Activated T-helper 17 cell treated with anti-CD3 and anti-CD28 coated beads, Interleukin-2, amount 50 U/mL, for 72 hours (primary cell): ENCODE measurements at places on chromosomes 6 and 20.

- ATAC-seq = no peak
Measured at GRCh38 chr6:110699780-110700179, 115.5 kb downstream of the CDK19 start.

GRCh38 chr20:61933481-61933950 is 132.2 kb downstream of the TAF4 start:
- no peak for ATAC-seq

DNA sequence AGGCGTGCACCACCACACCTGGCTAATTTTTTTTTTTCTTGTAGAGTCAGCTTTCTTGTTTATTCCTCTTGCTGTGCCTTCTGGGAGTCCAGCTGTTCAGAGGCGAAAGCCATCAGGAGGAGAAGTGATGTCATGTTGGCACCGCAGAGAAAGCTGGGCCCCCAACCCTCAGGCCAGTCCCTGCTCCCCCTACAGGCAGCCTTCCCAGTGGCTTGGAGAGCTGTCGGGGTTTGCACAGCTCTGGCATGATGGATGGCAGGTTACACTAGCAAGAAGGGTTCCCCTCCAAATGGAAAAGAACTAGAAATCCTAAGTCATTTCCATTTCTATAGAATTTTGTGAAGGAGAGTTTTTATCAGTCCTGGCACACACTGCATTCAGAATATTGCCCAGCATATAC is 72.6 kb downstream of the C6orf52 start:
- ATAC-seq = no peak

GRCh38 chr6:164208371-164208770 is 793.9 kb downstream of the QKI start:
- no peak for ATAC-seq

- peak; percentile 31 for ATAC-seq
Measured at GRCh38 chr6:149319422-149319821, 1.9 kb downstream of the TAB2 start.

GRCh38 chr6:84921891-84922290 is 157.5 kb upstream of the TBX18 start:
- ATAC-seq = no peak

DNA sequence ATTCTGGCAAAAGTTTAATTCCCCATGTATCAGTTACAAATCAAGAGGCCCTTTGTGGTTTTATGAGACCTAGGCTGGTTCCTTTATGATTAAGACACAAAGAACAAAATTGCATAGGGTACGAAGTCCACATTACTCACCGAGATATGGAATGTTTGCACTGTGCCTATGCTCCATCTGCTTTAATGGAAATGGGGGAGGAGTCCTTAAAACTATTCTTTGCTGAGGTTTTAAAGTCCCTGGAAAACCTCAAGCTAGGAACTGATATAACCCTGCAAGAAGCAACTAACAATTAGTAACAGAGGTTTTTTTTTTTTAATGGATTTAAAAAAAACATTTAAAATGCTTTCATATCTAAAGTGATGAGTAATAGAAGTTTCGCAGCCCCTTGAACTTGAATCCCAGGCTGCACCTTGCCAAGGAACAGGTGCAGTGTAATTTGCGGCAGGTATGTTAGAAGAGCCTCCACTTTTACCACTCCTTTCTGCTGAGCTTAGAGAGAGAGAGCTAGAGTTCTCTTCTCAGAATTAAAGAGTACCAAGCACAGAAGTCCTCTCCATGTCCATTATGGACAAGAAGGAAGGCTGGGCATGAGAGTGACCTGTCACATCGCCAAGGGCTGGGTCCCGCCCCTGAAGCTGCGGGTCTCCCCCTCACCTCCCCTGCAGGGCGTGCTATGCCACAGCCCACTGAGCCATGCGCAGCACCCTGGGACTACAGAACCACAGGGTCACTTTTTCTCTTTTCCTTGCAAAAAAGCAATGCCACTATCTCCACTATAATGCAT is 2.3 kb downstream of the SERPINB1 start:
- ATAC-seq = no peak

GRCh38 chr6:20118892-20119291 is 93.4 kb downstream of the MBOAT1 start:
- ATAC-seq = no peak

DNA sequence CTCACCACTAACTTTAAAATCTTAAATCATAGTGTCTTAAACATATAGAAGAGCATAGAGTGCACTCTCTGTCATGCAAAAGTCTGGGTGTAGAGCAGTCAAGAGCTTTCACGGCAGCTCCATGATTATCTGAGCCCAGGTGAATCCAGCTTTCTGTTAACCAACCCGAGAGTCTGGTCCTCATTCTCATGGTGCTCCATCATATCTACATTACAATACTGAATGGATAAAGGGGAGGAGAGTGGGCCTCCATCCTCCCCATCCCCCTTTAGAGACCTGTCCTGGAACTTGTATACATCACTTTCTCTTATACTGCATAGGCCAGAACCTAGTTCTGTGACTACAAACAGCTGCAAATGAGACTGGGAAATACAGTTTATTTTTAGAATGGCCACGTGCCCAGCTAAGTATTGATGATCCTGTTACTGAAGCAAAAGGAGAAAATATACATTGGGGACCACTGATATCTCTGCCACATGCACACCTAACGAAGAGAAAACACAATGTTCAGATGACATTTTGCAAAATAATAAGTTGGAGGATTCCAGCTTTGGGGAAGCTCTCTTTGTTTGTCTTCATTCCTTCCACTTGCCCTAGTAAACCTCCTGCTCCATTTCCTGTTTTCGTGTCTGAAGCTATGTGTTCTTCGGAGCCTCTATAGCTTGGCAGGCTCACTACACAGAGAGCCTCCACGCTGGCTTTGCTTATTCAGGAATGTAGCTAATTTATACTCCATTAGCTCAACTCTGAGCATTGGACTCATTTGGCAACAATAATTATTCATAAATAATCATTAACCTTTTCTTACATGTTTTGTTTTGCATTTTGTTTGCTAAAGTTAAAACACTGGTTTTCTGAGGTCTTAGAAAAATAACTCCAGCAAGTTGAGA is 110.1 kb downstream of the IYD start:
- ATAC-seq = no peak

DNA sequence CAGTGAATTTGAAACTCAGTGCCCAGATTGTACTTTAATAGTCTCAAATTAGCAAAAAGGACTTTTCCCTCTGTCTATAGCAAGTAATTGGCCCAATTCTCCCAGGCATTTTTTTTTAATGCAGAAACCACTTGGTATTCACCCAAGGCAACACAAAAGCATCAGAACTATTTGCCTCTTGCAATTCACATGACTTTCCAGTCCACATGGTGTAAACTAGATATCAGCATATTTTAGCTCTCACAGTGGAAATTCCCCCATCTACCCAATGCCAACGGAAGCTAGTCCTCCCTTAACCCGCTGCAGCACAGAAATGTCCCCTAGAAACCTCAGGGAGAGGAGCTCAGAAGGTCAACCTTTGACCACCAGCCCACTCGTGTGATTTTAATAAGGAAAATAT is 103.4 kb upstream of the CDYL start:
- no peak for ATAC-seq

DNA sequence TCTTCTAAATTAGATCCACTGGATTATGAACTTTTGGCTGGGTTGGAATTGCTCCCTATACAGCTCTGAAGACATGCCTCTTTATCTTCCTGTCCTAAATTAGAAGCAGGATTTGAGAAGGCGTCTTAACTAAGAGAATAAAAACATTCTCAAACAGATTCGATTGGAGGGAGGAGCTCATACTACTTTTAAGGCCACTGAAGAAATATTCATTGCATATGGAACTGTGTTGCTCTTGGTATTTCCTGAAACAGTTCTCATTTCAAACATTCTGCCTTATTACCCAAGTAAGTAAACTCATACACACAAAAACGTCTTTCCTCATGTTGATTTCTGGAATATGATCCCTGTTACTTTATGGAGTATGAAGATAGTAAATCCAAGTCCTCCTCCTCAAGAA is 519.7 kb upstream of the CDH4 start:
- no peak for ATAC-seq

DNA sequence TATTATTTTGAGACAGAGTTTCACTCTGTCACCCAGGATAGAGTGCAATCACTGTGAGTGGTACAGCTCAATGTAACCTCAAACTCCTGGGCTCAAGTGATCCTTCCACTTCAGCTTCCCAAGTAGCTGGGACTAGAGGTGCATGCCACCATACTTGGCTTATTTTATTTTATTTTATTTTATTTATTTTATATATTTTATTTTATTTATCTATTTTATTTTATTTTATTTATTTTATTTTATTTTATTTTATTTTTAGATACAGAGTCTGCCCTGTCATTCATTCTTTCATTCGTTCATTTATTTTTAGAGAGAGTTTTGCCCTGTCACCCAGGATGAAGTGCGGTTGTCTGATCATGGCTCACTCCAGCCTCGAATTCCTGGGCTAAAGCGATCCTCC is 35.5 kb downstream of the ATG5 start:
- no peak for ATAC-seq

- ATAC-seq = no peak
Measured at GRCh38 chr6:138647006-138647405, 126.6 kb upstream of the CCDC28A start.

- ATAC-seq = no peak
Measured at GRCh38 chr6:89910902-89911240, 16.6 kb downstream of the GJA10 start.

GRCh38 chr20:63234693-63235398 is 859 bp upstream of the BIRC7 start:
- no peak for ATAC-seq

DNA sequence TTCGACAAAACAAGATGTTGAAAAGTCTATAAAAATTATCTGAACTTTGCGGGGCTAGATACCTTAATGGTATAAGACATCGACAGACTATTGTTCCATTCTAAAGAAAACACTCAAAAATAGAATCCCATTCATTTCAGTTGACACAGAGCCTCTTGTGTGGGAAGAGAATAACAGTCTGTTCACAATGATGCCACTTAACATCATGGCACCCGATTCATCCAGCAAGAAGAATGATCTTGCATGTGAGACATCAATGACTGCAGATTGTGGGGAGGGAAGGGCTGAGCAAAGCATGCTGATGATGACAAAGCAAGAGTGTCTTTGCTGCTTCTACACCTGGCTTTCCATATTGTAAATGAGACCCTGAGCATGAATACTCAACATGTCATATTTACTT is 49.7 kb upstream of the ARMH2 start:
- no peak for ATAC-seq
